ENCODE measurements at places on chromosomes 5 and 9.

- no peak for DNase-seq
Observed at GRCh38 chr5:150017226-150018005, 16.9 kb downstream of the HMGXB3 start.

DNA sequence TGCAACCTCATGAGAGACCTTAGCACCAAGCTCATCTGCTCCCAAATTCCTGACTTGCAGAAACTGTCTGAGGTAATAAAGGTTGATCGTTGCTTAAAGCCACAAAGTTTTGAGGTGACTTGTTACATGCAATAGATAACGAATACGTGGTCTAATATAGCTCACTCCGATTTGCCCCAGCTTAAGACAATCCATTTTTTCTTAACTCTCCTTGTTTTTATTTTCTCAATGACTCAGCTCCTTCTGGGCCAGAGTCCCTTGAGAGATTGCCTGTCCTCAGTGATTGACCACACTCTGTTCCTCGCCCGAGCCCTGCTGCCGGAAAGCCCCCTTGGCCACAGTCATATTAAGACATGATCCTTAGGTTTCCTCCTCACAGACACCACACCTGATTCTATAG lies 63.7 kb upstream of the FANCC start:
- no peak for DNase-seq

- no peak for DNase-seq
Observed at GRCh38 chr9:136975644-136976043, 1.7 kb upstream of the PTGDS start.

DNA sequence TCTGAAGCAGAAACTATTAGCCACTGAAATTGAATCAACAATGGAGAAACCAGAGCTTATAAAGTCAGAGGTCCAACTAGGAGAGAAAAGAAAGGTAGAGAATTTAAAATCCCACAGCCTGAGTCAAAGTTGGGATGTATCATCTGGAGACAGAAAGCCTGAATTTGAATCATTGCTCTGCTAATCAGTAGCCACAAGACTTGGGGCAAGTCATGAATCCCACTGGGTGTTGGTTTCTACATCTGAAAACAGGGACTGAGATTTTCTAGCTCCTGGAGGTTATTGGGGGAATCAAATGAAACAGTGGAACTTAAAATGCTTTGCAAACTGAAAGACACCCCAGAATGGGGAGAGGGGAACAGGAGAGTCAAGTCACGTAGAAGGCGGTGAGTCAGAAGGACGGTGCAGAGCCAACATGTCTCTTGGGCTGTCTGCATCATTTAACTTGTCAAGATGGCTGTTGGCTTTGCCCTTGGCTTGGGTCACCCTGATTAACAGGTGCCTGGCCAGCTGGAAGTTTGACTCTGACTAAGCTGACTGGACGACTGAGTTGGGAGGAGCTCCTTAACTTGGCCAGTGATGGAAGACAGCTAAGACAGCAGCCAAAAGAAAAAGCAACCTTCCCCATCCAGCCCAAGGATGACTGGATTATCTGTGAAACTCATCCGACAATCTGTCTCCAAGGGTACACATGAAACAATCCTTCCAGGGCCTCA lies 60.6 kb upstream of the ADRA1B start:
- no peak for DNase-seq

DNA sequence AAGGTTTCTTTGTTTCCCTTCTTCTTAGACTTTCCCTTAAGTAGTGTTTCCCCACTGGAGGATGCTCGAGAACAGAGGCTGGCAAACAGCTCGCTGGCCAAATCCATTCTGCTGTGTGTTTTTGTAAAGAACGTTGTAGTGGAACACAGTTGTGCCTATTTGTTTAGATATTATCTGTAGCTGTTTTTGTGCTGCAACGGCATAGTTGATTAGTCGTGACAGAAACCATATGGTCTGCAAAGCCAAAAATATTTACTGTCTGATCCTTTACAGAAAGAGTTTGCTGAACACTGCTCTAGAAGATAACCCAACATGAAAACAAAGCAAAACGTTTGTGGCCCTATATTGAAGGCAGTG lies 47.0 kb upstream of the EGFLAM start:
- no peak for DNase-seq

- DNase-seq, result no peak
Observed at GRCh38 chr5:39423331-39423751, 1.4 kb downstream of the DAB2 start.

GRCh38 chr9:133701321-133701980 lies 36.7 kb downstream of the SARDH start:
- peak; percentile 32 for DNase-seq

DNA sequence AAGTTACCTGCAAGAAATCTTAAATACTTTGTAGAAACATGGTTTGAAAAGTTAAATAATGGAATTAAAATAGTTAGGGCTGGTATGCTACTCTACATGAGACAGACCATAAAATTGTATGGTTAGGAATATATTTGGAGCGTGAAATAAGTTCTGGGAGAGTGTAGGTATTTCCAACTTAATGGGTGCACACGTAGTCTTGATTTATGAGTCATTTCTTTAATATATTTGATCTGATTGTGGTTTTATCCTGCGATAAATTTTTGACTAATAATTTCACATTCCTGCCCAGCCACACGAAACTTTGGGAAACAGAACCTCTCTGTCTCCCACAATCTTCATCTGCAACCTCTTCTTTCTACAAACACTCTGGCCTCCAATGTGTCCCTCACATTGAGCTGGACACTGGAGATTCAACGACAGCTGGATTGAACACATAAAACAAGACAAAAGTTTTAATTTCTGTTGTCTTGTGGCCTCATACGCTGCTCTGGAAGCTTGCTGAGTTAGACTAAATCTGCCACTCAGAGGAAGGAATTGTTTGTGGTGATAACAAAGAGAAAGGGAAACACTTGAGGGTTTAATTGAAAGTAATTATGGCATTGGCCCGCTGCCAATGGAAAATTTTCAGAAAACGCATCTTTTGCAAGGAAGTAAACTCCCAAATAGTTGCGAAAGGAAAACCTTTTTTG lies 201.8 kb upstream of the ZNF608 start:
- no peak for DNase-seq

DNA sequence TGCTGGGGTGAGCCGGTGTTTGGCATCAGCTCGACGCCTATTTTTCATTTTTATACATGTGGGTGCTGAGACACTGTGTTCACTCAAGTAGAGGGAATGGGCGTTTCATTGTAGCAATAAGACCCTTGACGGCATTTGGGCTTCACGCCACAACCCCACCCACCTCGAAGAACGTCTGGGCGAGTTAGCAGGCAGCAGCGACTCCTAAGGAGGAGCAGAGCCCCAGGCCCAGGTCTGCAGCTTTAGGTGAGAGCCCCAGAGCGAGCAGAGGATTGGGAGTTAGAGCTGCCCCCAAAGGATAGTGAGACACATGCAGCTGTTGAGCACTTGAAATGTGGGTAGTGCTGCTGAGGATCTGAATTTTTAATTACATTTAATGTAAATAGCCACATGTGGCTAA lies 1.6 kb upstream of the ZFP62 start:
- no peak for DNase-seq

DNA sequence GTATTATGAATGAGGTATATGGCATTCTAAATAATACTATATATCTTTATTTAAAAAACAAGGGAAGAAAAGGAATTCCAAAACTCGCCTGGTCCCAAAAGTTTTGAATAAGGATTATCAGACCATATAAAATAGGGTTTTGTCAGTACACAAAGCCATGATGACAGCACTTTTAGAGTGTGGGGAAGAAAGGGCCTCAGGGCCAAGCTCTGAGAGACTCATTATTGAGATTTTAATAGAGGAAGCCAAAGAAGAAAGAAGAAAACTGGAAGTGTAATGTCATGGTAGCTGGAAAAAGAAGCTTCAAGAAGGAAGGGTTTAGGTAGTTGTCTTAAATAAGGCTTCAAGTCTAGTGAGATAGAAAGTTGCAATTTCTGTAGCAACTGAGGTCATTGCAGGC lies 53.0 kb downstream of the FCHO2 start:
- no peak for DNase-seq

DNA sequence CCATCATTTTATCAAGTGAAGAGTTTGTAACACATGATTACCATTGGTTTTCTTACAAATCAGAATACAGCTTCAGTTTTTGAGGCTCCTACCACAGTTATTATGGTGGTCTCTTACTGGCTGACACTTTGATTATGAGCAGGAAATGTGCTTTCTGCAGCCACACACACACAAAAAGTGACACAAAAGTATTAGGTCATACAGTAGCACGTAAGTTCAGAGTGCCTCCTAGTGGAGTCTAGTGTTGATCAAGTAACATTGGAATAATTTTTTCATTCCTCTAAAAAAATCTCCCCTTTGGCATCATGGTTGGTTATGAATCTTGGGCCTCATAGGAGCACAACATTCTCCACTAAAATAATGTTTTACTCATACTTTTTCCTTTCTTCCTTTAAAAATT lies 37.6 kb downstream of the PAM start:
- DNase-seq, result no peak

- no peak for DNase-seq
Observed at GRCh38 chr5:179294131-179294780, 51.0 kb downstream of the ADAMTS2 start.

DNA sequence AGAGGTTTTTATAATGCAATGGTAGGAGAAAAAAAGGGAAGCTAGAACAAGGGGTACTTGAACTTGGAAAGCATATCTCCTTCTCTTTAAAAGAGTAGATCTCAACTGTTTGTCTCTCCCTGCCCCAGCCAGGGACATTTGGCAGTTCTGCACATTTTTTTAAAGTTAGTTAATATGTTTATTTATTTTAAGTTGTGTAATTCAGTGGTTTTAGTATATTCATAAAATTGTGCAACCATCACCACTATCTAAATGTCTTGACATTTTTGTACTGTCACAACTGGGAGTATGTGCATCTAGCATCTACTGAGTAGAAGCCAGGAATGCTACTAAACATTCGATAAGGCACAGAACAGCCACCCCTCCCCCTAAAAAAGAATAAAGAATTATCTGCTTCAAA lies 103.5 kb upstream of the DPYSL3 start:
- DNase-seq, result no peak

DNA sequence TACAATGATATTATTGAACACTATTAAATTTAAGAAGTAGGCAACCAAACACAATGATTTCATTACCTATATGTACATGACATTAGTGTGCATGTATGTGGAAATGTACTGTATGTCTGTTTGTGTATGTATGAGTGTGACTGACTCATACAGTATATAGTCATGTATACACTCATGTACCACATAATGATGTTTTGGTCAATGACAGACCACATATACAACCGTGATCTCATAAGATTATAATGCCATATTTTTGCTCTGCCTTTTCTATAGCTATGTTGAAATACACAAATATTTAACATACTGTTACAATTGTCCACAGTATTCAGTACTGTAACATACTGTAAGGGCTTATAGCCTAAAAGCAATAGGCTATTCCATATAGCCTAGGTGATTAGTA lies 19.7 kb downstream of the SVEP1 start:
- DNase-seq, result no peak

GRCh38 chr5:69492391-69492922 lies at the start of gene OCLN:
Gene OCLN (plus strand): TSS chr5:69492790. CDS start chr5:69504245, 11,455 bp downstream.
- no peak for DNase-seq

GRCh38 chr5:125408448-125409233 lies 662.2 kb upstream of the ZNF608 start:
- no peak for DNase-seq

DNA sequence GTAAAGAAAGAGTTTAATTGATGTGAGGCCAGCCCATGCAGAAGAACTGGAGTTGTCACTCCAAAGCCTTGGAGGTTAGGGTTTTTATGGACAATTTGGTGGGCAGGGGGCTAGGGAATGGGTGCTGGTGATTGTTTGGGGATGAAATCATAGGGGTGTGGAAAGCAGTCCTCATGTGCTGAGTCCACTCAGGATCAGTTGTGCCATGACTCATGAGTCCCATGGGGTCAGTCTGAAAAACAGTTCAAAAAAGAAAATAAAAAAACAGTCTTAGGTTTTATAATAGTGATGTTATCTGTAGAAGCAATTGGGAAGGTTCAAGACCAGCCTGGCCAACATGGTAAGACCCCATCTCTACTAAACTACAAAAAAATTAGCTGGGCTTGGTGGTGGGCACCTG lies 162.3 kb downstream of the KDM4C start:
- DNase-seq, result no peak

DNA sequence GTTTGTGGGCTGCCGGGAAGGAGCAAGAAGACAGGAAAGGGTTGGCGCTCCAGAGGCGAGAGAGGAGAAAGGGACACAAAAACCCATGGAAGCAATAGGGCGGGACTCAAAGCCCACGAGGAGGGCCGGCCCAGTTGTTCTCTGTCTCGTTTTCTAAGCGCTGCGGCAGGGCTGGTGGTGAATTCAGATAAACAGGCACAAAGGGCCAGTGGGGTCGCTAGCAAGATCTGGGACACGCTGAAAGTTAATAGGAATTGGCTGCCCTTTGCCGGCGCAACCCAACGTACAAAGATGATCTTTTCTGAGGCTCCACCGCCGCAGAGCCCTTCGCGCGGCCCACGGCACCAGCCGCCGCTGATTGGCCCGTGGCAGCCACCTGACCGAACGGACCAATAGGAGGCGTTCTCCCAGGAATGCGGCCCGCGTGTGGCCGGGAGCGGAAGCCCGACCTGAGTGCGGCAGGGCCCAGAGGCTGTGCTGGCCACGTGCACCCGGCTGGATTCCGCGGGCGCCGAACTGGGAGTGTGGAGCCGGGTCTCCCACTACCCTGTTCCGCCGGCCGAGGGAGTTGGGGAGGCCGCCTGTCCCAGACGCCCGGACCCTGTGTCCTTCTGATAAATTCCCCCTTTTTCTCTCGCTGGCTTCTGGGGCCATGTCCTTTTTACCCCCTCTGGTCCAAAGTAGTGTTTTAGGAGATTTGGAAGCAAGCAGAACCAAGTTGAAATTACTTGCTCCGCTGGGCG lies 16.8 kb upstream of the NSD1 start:
- DNase-seq, result peak; percentile 73

- DNase-seq, result no peak
Observed at GRCh38 chr5:152137063-152137462, 212.4 kb upstream of the GLRA1 start.

DNA sequence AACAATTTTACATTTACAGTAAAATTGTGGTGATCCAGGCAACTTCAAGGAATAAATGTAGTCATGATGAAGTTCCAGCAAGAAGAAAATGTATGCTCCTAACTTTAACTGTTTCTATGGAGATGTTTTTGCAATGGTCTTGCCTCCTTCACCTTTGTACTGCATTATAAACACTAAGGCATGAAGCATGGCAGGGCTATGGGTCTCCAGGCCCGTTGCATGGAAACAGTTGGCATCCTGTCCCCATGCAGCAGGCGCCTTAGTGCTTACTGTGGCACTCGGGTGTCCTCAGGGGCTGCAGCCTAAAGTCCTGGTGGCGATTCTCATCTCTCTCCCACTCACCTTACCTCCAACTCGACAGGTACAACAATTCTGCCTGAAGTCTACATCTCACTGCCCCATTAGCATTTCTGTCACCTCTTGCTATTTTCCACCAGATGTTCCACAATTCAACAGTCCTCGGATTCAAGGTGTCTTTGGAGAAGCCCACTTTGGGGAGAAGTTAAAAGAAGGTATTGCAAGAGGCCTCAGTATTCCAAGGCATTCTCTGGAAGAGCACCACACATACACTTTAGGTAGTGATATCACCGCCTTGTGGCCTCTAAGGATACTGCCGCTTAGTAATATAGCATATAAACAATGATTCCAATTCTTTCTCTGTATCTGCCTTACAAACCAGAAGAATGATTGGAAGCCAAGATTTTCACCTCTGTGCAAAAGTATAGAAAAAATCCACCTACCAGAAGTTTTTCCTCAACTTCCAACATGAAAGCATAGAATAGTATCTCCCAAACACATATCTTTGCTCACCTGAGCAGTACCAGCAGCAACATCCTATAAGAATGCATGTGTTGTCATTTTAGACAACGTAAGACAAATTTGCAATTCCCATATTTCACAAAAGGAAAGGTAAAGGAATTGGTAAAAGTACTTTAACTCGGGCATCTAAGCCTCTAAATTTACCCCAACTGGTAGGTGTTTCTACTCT lies 5.1 kb downstream of the LIFR start:
- DNase-seq, result no peak

Measured in activated T-helper 1 cell treated with Interleukin-2 at 50 U/mL for 16 hours (primary cell).